ENCODE measurements at places on chromosomes 3 and 15.
A peak's percentile ranks its signal among the peaks of the same experiment; 100 is the strongest.

DNA sequence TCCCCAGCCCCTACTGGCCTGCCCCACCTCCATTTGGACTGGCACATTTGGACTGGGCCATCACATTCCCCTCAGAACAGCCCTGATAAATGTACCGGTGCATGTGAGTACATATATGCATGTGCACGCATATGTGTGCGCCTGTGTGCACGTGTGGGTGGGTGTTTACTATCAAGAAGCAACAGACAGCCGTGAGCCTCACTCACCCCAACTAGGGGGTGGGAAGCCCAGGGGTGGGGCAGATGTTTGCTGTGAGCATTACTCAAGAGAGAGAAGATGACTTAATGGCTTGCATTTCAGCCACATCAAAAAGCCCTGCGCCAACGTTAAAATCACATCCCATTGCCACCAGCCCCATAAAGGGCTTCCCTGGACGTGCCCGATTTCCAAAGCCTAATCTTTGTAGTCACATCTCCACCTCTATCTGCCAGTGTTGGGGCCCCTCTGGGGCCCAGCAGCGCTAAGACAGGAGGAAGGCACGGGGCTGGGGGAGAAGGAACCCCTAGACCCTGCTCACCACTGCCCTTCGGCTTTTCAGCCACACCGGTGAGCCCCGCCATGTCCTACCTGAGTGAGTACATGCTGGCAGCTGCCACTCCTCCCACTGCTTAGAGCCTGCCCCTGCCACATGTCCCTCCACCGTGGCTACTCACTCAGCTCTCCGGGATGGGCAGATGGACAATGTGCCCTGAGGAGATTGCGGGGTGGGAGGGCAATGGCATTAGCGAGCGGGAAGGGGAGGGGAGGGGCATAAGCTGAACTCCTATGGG, 10.9 kb downstream of the ITIH3 start:
- no peak for DNase-seq

DNA sequence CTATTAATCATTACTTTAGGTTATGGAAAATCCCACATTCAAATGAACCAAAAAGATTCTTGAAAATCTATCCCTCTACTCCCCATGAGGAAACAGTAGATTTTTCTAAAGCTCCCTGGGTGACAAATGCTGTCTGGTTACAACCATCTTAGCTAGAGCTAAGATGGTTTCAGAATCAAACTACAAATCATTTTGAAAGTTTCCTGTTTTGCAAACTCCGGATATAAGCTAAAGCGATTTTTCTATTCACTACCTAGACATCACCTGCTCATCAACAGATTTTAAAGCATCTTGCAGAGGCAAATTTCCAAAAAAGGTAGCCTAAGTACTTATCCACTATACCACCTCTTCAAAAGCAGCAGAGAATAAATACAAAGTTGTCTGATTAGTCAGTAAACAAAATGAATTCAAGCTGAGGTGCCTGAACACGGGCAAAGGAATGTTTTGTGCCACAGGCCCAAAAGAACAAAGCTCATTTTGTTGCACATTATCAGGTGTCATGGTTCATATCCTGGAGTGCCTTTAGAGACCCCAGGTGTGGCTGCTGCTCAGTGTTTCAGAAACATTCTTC, 204.9 kb downstream of the TNIK start:
- DNase-seq = no peak

DNA sequence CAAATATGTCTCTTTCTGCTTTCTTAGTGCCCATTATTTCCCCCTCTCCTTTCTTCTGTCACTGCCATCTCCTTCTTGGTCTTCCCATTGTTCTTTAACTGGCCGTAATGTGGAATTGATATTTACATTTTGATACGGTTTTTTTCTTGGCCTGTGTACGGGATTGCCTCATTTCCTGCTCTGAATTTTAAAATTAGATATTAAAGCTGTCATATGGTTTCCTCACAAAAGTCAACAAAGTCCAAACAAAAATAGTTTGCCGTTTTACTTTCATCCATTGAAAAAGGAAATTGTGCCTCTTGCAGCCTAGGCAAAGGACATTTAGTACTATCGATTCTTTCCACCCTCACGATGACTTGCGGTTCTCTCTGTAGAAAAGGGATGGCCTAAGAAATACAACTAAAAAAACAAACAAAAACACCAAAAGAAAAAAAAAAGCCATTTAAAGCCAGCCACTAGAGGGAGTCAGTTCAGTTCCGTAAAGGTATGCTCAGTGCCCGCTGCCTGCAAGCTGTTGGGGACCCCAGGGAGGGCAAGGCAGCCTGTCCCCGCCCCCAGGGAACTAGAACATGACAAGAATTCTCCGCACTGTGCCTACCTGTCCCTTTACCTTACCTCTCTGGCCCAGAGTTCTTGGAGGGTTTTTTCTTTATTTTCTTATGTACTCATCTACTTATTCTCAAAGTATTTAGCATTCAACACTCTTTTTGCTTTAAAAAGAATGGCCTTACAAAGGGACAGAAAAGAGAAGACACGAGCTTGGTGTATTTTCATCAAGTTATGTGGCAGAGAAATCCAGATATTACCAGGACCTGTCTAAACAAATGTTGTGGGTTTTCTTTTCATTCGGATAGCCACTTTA, 30.0 kb upstream of the NR2E3 start:
- peak; percentile 25 for DNase-seq

GRCh38 chr3:88312256-88312655, 162.5 kb downstream of the C3orf38 start:
- DNase-seq = no peak

DNA sequence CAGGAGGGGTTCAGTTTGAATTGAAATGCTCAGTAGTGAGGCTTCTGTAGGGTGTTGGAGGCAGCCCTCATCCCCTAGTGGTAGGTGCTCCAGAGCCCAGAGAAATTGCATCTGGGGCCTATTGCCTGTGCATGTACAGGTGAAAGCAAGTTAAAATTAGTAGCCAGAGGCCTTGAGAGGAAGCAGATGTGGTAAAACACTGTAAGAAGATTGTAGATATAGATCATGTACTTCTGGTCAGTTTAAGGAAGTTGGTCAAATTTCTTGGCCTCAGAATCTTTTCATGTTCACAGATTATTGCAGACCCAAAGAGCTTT, 34.6 kb downstream of the IGSF10 start:
- DNase-seq = no peak

DNA sequence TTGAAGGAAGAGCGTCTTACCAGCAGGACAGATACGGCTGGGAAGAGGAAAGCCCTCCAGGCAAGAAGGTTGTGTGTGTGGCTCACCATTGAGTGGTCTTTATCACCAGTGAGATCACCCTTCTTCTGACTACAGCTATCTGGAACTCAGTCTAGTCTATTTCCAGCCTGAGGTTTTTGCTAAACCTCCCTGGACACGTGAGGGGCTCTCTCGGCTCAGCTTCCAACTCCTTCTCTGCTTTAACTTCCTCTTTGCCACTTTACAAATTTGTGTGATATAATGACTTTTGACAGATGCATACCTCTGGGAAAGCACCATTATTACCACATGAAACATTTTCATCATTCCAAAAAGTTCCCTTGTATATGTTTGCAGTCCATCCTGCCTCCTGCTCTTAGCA, 15.3 kb upstream of the ROPN1 start:
- DNase-seq = no peak

- DNase-seq = no peak
These were observed 41.9 kb upstream of the CD200R1L start for GRCh38 chr3:112888381-112889085.

GRCh38 chr3:31890007-31890406, 91.1 kb downstream of the OSBPL10 start:
- no peak for DNase-seq

DNA sequence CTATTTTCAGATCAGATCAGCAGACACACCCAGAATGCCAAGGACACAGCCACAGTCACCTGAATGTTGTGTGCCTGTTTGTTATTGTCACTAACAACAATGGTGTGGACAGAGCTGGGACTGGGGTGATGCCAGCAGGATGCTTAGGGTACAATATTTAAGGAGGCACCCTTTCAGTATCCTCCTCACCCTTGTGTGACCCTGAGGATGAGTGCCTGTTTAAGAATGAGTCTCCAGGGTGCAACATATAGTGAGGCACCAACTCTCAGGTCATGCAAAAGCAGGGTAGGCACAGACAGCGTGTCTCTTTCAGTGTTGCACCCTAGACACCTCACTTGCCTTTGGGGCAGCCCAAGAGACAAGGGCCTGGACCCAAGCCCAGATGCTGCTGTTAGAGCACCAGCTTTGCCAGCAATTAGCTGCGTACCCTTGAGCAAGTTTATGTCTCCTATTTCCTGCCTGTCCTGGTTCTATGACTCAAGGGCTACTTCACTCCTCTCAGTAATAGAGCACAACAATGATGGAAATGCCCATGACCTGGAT, 122.6 kb downstream of the AQP9 start:
- DNase-seq = no peak

DNA sequence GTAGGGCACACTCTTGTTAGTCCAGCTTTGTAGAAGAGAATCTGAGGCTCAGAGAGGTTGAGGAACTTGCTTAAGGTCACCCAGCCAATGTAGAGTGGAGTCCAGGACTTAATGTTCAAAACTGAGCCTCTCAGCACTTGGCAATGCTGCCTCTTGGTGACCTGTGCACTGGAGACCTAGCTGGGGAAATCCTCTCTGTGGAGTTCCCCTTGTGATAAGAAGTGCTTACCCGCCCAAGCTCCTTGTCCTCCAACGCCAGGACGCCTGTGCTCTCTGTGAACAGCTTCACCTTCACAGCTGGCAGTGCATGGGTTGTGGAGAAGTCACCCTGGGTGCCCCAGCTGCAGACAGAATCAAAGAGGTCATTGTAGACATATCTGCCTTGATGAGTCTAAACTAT, 219.1 kb upstream of the FEZF2 start:
- no peak for DNase-seq

GRCh38 chr15:60585743-60586708, 107.1 kb upstream of the ICE2 start:
- DNase-seq = peak; percentile 78

- no peak for DNase-seq
These were observed 991 bp downstream of the SOX2 start for GRCh38 chr3:181712553-181713279.

DNA sequence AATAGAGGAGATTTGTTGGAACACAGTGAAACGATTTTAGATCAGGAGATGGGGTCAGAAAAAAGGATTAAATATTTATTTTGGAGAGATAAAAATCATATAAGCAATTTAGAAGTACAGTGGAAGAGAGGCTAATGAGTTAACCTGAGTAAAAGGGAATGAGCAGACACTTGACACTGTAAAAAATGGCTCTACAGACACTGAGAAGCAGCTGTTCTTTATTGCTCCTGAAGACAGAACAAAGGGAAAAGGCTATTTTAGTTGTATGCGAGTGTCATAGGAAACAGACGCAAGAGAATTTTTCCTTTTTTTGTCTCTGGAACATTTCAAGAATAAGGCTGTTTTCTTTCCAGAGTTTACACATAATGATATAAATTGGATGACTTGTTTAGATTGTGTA, 34.3 kb downstream of the ASTE1 start:
- no peak for DNase-seq

DNA sequence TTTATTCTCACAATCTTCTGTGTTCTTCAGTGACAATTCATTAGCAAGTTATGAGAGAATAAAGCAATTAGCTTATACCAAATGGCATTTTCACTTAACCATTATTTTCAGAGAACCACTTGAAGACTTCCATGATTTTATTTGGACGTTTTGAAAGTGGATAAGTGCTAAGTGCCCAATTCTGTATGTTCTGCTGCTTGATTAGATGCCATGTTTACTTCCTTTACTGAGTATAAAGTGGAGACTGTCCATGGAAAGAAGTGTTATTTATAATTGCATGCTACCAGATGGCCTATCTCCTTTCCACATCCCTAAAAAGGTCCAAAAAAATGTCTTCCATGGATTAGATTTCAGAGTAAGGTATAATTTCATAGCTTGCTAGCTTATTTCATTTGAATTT, 69.6 kb downstream of the SUMF1 start:
- no peak for DNase-seq

DNA sequence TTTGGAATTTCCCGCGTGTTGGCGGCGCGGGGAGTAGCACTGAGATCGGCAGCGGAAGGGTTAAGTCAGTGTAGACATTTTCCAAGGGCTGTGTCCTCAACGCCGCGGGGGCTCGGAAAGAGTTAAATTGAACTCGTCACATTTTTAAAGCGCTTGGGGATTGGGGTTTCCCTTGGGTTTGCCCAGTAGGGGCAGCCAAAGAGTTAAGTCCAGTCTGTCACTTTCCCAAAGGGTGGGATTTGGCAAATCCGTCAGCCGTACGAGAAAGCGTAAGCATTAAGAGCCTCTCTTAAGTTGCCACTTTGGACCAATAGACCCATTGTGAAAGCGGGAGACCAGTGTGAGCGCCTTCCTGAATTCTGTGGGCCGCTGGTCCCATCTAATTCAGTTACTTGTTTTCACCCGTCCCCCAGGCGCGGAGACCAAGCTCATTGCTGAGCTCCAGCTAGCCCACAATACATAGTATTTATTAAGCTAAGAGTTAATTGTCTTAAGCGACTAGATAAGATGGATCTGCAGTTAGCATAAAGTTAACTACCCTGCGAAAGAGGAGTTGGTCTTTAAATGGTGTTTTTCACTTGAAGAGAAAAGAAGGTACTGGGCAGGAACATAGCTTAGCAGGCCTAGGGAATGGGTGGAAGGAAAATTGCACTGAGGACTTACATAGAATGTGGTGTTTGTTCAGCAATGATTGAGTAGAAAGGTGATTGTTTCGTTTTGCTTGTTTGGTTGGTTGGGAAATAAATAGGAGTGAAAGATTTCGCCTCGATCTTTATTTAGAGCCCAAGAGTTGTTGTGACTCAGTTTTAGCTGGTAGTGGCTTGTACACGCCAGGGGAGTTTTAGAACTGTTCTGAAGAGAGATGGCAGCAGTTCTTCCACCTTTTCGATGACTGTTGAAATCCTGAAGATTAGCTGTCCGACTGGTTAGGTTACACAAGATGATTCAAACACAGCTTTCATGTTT, 932 bp downstream of the ARL8B start:
- DNase-seq = peak; percentile 51

GRCh38 chr15:35673093-35673684, 127.2 kb upstream of the DPH6 start:
- peak; percentile 12 for DNase-seq

- no peak for DNase-seq
These were observed 15.6 kb downstream of the KCTD6 start for GRCh38 chr3:58507356-58508078.

DNA sequence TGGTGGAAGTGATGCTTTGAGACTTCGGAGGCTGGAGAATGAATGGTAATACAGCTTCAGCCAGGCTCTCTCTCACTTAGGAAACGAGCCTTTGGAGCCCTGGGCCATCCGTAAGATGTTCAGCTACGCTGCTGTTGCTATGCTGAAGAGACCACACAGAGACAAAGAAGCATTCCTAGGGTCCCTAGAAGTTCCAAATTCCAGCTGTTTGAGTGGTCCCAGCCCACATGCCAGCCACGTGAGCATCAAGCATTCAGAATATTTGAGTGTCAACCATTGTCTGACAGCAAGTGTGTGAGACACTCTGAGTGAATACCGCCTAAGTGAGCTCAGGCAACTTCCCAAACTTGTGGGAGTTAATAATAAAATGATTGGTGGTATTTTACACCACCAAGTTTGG, 212.9 kb downstream of the CD47 start:
- DNase-seq = no peak

- no peak for DNase-seq
These were observed 436.4 kb upstream of the RBMS3 start for GRCh38 chr3:28844298-28845005.

GRCh38 chr3:174061731-174062130, 664.2 kb downstream of the NLGN1 start:
- DNase-seq = no peak

- DNase-seq = peak; percentile 35
These were observed 140.1 kb downstream of the SMAD6 start for GRCh38 chr15:66841953-66842681.
